ENCODE measurements at places on chromosomes 2 and 18. TPM values are rescaled to one million over a fixed set of nuclear protein-coding genes. Genes with fewer than 3 reads are reported as not detected.

DNA sequence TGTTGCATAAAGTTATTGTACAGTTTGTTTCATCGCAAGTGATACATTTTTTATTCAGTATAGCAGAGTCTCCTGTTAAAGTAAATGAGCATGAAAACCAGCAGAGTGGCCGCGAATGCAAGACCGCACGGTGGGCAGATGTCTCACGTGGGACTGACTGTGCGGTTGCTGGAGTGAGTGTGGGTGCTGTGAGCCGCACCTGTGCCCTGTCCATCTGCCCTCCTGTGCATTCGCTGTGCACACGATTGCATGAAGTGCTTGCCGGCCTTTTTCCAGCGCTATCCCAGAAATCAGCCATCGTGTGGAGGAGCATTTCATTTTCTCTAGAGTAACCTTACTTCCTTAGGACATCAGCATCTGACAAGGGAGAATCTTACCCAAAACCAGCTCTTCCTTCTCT is 118.7 kb downstream of the RNF144A start:
- no peak overlapping the region for H3K4me3 ChIP-seq
- peaks cover 13% of the 10 kb centered on the region for H3K4me1 ChIP-seq
- no peak overlapping the region for H3K27ac ChIP-seq
- peaks cover 8% of the 10 kb centered on the region for H3K36me3 ChIP-seq

The FN1 gene
- 1,847 TPM for total RNA-seq

- no peaks in the 10 kb centered on the region for H3K27me3 ChIP-seq
- no peak for DNase-seq
- no peak overlapping the region for H3K4me3 ChIP-seq
- H3K36me3 ChIP-seq = no peaks in the 10 kb centered on the region
- no peaks in the 10 kb centered on the region for H3K4me1 ChIP-seq
Observed at GRCh38 chr18:52190631-52191030, 149.4 kb upstream of the DCC start.

The CDH2 gene
- total RNA-seq = 18.6 TPM

GRCh38 chr2:175282886-175283285 is 101.4 kb upstream of the ATP5MC3 start:
- no peak for DNase-seq
- peaks cover 5% of the 10 kb centered on the region for H3K27me3 ChIP-seq
- no peak overlapping the region for H3K27ac ChIP-seq
- H3K36me3 ChIP-seq = no peaks in the 10 kb centered on the region
- H3K4me1 ChIP-seq = no peaks in the 10 kb centered on the region

DNA sequence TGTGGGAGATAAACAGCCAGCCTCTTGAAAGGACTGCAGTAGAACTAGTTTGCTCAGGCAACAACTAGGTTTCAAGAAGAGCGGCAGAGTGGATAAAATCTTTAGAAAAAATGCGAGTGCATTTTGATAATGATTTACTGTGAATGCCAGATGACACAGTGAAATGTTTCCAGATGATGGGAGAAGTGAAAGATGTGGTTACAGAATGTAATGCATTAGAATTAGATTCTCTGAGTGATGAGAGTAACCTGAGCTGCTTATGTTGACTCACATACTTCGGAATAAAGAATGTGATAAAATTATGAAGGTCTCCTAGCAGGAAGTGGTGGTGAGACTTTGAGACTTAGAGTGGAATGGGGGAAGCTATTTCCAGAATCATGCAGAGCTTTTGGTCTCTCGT is 184.3 kb downstream of the GULP1 start:
- no peak overlapping the region for H3K4me3 ChIP-seq
- H3K27ac ChIP-seq = no peak overlapping the region
- H3K27me3 ChIP-seq = no peaks in the 10 kb centered on the region
- DNase-seq = no peak

- no peak for DNase-seq
- H3K4me3 ChIP-seq = no peak overlapping the region
- no peak overlapping the region for H3K27ac ChIP-seq
- no peaks in the 10 kb centered on the region for H3K36me3 ChIP-seq
Observed at GRCh38 chr2:196242131-196242620, 70.8 kb upstream of the STK17B start.

DNA sequence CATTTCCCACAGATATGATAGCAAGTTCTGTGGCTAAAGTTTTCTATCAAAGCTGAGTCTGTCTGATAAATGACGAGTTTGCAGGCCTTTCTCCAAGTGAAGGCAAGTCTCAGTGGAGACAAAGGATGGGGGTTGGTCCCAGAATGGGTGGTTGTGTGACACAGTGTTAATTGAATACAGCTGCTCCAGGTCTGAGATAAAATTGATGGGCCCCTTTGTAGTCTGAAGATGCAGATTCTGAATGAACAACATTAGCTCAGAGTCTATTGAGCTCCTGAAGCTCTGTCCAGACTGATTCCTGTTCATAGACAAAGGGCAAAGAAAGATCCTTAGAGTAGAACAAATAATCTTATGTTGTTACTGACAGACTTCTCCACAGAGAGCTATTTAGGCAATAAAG is 296.9 kb upstream of the CYRIA start:
- no peak for DNase-seq
- no peaks in the 10 kb centered on the region for H3K27me3 ChIP-seq
- H3K27ac ChIP-seq = no peak overlapping the region
- H3K4me3 ChIP-seq = no peak overlapping the region
- H3K4me1 ChIP-seq = no peaks in the 10 kb centered on the region

DNA sequence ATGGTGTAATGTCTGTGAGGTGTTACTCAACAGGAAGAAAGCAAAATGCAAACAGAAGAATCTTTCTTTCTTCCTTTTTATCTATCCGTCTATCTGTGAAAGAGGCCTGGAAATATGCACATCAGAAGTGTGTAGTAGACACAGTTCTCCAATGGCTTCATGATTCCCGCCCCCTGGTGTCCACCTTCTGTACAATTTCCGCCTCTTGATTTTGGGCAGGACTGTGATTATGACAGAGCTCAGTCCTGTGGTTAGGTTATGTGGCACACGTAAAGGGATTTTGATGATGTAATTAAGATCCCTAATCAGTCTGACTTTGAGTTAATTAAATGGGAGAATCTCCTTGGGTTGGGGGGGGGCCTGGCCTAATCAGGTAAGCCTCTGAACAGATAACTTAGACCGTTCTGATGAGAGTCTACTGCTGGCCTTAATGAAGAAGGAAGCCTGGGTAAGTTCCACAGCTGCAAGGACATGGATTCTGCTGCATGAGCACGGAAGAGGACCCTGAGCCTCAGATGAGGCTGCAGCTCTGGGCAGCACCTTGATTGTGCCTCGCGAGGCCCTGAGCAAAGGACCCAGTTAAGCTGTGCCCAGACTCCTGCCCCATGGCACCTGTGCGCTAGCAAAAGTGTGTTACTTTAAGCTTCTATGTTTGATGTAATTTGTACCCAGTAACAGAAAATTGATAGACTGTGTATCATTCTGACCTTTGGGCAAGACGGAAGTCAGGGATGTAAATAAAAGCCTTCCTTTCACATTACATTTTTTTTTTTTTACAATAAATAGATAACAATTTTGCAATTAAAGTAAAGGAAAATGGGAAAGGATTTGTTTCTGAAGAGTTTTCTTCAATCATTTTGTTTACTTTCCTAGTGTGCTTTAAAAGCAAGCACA is 11.3 kb upstream of the KCNF1 start:
- H3K27ac ChIP-seq = no peak overlapping the region
- DNase-seq = peak; percentile 72
- no peaks in the 10 kb centered on the region for H3K36me3 ChIP-seq
- no peak overlapping the region for H3K4me3 ChIP-seq

- no peak for DNase-seq
- H3K36me3 ChIP-seq = no peaks in the 10 kb centered on the region
- H3K4me3 ChIP-seq = no peak overlapping the region
- no peak overlapping the region for H3K27ac ChIP-seq
- 0 out of 2 replicates have a peak, but pooled peaks cover 5% of the 10 kb centered on the region for H3K4me1 ChIP-seq
Observed at GRCh38 chr2:121075641-121076497, 209.1 kb downstream of the TFCP2L1 start.

The COLEC11 gene
- 2.5 TPM for total RNA-seq

The CYP27A1 gene
- 106 TPM for total RNA-seq

All from HepG2 (cell line).